ENCODE measurements at places on chromosomes 2 and 18.
A peak's percentile ranks its signal among the peaks of the same experiment; 100 is the strongest.

GRCh38 chr2:65453916-65454315, 21.5 kb upstream of the SPRED2 start:
- DNase-seq = no peak

GRCh38 chr2:216388046-216388884, 16.0 kb upstream of the MARCHF4 start:
- no peak for DNase-seq

- no peak for DNase-seq
These were observed 2.4 kb upstream of the ARHGEF4 start for GRCh38 chr2:130834091-130834930.

DNA sequence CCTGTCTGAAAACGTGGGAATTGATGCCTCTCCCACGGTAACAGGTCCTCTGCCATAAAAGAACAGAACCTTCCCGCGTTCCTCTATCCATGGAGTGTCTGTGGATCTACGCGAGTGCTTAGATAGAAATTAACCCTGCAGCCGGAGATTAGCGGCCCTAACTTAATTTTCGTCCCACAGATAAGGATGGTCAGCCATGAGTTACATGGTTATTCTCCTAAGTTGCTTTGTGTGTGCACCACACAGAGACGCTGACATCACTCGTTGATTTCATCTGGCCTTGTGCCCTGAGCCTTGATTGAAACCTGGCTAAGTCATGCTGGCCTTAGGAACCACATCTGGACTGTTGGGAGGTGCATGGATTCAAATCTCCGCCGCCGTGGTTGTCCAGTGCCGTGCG, 132.1 kb downstream of the GBX2 start:
- no peak for DNase-seq

DNA sequence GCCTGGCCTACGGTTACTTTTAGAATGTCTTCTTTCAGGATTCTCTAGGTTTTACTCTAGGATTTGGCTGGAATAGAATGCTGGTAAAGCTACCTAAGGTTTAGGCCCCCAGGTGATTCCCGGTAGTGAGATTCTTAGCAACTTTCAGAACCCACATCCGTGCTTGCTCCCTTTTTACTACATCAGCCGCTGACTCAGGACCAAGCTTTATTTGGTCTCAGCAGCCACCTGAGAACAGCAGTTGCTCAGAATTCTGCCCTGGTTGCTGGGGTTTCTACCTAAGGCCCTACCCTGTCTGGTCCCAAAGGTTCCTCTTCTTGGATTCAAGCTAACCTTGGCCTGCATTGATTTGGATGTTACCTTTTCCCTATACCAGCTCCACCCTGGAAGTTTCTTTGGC, 36.1 kb upstream of the NDUFV2 start:
- DNase-seq = no peak

DNA sequence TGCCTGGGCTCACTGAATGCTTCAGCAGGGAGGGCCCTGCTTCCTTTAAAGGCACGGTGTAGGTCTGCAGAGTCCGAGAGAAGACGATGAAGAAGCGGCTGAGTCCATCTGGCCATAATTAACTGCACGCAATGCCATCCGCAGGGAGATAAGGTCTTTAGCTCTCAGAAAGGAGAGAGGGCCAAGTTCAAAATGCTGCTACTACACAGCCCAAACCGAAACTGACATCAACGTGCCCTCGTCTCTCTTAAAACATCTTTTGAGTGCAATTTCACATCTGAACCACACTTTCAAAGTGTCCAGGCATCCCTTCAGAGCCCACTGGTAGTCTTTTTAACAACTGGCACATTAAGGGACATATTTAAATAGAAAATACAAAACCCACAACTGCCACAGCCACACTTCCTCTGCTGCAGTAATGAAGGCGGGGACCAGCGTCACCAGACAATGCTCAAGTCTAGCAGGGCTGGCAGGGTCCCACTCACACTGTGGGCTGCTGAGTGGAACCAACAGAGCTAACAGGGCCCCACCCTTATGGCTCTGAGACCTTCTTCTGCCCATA, 35.8 kb downstream of the ST3GAL5 start:
- DNase-seq = no peak

DNA sequence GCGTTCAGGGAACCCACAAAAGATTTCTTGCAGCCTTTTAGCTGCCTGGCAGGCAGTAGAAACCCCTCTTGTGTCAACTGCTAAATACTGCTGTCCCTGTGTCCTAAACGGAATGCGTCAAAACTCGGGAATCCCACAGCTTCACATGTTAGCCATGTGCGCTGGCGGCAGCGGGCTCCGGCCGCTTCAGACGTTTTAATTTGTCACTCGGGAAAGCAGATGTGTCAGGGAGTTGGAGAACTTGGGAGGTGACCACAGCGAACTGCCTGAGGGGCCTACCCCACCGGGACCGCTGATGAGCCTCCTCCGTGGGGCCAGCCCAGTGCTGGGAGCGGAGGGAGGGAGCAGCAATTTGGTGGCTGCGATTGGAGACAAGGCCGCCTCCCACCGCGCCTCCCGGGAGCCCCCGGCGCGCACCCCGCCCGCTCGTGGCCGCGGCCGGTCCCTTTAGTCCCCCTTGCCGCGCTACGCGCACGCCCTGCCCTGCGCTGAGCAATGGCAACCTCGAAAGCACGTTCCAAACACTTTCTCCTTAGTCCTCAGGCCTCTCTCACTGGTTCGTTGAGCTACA, 146.1 kb upstream of the SATB2 start:
- DNase-seq = peak; percentile 76

- DNase-seq = no peak
These were observed 19.3 kb downstream of the PTPRM start for GRCh38 chr18:7586379-7586778.

DNA sequence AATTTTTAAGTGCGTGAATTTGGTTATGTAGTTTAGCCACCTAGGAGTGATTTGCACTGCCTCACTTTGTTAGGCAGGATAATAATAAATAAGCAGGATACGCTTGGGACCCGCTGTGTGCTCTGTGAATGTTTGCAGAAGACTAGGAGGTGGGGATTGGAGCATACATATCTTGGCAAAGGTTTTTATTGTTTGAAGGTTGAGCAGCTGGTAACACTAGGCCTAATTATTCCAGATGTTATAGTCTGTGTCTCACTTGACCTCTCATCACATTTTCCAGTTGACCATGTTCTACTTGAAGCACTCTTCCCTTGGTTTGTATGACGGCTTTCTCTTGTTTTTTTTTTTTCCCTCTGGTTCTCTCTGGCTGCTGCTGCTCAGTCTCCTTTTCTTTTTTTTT, 42.7 kb downstream of the FHOD3 start:
- DNase-seq = no peak

DNA sequence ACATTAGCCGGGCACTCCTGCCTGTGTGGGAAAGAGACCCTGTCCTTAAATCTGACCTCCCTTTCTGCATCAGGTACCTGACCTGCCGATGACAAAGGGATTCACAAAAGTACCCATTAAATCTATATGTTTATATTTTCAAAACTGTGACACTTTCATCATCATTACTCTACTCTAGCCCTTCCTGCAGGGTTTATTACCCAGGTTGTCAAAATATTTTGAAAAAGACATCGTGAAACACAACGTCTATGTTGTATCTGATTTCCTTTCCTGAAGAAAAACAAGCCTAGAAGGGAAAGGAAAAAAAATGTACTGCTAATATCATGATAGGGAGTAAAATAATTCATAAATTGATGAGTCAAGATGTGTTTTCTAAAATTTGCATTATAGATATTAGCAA, 15.2 kb upstream of the KYNU start:
- no peak for DNase-seq

- no peak for DNase-seq
These were observed 246.4 kb upstream of the RAB6C start for GRCh38 chr2:129733041-129733440.

- no peak for DNase-seq
These were observed 7.5 kb downstream of the RAB3GAP1 start for GRCh38 chr2:135059577-135059976.

GRCh38 chr2:24768601-24769000, 24.6 kb downstream of the PTRHD1 start:
- DNase-seq = no peak

- no peak for DNase-seq
These were observed 103.5 kb downstream of the ANTXR1 start for GRCh38 chr2:69116438-69116837.

DNA sequence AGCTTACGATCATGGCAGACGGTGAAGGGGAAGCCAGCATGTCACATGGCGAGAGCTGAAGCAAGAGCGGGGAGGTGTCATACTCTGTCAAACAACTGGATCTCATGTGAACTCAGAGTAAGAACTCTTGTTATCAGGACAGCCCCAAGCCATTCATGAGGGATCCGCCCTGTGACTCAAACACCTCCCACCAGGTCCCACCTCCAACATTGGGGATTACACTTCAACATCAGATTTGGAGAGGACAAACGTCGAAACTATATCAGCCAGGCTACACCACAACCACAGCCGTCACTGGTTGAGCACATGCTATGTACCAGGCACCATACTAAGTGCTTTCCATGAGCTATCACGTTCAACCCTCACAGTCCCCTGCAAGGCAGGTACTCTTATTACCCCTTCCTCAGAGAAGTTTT, 293.8 kb downstream of the PRKCE start:
- no peak for DNase-seq

DNA sequence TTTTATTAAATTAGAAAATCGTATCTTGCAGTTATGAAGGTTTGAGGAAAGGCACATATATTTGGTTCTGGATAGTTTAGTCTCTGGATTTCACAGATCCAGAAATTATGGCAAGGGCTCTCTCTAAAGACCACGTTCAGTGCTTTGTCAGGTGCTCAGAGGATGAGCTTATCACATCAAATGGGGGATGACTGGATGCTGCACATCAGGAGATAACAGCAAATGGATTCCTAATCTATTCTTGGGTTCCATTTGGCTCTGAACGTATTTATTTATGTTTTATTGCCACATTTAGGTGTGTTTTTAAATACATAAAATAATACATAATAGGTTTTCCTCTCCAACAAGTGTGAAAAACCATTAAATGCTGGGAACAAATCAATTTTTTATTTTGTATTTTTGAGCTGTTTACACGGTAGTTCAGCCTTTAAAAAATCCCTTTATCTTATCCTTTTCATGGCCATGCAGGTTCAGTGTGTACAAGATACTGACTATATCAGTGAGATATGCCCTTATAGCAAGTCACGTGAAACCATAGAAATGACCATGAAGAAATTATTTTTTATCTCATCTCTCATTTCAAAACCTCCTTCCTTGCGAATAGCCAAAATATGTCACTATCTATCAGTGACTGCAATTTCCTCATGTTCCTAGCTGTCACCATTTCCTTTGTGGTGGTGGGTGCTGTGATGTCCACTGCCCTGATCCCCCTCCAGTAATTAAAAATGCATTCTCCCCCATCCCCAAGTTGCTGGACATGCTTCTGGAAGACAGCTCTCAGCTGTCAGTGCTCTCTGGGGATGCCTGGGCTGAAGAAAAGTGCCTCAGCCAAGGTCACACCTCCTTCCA, 25.9 kb upstream of the CXCR4 start:
- peak; percentile 54 for DNase-seq

- no peak for DNase-seq
These were observed 246.9 kb downstream of the MTX2 start for GRCh38 chr2:176516051-176516602.

DNA sequence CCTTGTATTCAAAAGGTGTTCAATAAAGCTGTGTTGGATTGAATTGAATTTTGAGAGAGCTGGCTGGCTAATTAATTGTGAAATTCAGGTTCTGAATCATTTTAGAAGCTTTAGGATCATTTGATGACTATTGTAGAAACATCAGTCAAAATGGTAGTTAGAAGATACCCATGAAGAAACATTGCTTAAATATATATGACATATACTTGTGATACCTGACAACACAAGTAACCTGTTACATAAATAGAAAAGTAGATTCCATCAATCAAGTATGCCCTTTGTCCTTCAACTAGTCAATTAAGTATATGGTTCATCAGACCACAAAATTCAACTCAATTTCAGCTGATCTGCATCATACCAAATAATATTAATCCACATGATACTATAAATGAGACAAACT, 185.6 kb downstream of the PID1 start:
- no peak for DNase-seq

DNA sequence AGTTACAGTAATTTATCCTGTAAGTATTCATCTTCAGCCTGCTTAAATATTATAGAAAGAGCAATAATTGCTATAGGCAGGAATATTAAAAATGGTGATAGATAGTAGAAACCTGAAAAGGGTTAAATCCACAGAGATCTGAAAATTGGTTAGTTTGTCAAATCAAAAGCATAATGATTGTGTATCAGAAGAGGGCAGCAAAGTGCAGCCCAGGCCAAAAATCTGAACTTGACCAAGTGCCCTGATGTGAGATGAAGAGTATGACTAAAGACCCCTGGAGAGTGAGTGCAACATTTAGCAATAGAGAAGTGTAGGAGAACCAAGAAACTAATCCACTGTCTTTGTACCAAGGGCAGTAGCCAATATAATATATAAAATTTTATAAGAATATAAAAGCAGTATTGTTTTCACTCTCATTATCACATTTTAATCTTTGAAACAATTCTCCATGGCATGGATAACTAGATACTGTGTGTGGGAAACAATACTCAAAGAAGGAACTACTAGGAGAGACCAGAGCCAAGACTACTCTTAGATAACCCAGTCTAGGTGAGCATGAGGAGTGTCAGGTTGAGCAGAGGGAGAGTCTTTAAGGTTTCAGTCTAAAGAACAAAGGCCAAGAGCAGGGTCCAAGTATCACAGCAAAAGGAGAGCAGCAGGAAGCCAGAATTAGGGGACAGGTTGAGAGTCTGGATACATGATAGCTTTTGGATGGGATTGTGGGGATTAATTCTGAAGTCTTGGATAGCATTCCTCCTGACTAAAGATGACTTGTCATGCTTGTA, 148.7 kb downstream of the CALCRL start:
- DNase-seq = no peak

DNA sequence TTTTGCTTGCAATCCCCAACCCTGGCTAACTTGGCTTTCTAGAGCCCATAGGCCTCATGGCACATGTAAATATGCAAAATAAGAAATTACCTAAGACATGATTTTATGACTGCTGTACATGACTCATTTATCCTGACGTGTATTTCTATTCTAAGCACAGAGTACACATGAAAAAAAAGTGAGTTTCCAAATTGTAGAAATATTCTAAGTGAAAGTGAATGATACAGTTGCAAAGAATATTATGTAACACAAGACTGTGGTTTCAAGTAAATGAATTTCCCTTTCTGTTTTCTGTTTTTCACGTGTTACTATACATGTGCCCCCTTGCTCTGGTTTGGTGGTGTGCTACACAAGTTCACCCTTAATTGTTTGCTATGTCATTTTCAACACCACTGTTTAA, 162.4 kb downstream of the LRP1B start:
- DNase-seq = no peak

- DNase-seq = peak; percentile 78
These were observed 3.9 kb upstream of the DLX1 start for GRCh38 chr2:172081221-172082022.

- DNase-seq = no peak
These were observed 36.5 kb upstream of the TFCP2L1 start for GRCh38 chr2:121321476-121321875.

- DNase-seq = peak; percentile 10
These were observed 205.8 kb downstream of the SPAG16 start for GRCh38 chr2:213490087-213490486.

- no peak for DNase-seq
These were observed 22.3 kb downstream of the INPP1 start for GRCh38 chr2:190365499-190366204.

GRCh38 chr2:185219981-185220380, 518.6 kb upstream of the FSIP2 start:
- DNase-seq = peak; percentile 88
